ENCODE measurements at places on chromosomes 6 and 20.

GRCh38 chr20:47503685-47504084 lies 2.0 kb downstream of the NCOA3 start:
- no peak for DNase-seq

DNA sequence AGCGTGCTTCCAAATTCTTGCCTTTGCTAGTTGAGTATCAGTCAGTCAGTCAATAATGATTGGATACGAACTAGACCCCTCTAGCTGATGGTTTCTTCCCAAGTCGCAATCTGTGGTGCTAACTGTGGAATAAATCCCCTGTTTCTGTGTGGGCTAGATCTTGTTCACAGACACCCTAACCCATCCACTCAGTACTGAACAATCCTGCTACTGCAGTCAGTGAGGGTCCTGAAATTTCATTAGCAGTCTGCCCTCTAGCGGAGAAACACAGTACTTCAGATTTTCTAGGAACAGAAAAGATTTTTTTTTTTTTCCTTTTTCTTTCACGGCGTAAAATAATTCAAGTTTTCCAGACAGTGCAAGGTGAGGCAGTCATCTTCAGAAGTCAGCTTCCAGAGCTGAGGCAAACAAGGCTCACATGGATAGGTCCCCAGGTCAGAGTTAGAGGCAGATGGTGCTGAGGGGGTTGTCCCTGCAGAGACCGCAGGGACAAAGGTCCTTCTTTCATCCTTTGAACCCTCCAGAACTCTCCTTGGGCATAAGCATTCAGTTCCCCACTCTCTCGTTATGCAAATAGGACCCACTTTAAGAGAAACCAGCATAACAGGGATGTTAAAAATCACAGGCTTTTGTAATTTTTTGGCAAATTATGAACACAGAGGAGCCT lies 119.6 kb downstream of the SCML4 start:
- DNase-seq: peak; percentile 58

DNA sequence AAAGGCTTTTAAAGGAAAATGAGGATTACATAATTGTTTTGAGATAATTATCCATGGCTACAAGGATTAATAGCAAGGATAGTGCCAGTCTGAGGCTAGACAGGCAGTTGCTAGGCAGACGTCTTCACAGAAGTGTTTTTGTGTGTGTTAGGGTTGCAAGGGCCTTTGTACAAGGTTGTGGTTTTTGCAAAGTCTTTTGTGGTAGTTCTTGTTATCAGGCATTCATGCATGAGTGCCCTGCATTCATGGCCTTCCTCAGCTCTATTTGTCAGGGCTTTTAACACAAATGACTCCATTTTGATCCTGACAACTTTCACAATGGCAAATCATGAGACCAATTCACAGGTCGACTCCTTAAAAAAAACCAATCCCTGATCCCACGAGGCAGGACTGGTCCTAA lies 68.1 kb upstream of the TXNDC5 start:
- DNase-seq: no peak

- no peak for DNase-seq
Observed at GRCh38 chr6:170091639-170092579, 199.0 kb downstream of the DLL1 start.

DNA sequence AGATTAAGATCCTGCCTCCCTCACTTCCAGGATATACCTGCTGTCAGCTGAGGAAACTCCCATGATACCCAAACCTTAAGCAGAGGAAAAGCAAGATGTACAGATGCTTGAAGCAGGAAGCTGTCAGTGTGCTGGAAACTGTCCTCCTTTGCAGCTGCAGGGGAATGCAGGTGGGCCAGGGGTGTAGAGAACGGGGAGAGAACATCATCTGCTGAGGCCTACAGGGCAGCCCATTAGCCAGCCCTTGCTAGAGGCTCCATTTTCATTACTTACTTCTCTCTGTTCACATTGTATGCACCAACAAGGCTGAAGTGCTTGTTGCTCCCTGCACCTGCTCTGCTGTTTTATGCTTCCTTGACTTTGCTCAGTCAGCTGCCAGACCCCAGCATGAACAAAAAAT lies 119.1 kb downstream of the PRND start:
- no peak for DNase-seq
